Calu3 (cell line): ENCODE measurements at places on chromosomes 7 and 10.

DNA sequence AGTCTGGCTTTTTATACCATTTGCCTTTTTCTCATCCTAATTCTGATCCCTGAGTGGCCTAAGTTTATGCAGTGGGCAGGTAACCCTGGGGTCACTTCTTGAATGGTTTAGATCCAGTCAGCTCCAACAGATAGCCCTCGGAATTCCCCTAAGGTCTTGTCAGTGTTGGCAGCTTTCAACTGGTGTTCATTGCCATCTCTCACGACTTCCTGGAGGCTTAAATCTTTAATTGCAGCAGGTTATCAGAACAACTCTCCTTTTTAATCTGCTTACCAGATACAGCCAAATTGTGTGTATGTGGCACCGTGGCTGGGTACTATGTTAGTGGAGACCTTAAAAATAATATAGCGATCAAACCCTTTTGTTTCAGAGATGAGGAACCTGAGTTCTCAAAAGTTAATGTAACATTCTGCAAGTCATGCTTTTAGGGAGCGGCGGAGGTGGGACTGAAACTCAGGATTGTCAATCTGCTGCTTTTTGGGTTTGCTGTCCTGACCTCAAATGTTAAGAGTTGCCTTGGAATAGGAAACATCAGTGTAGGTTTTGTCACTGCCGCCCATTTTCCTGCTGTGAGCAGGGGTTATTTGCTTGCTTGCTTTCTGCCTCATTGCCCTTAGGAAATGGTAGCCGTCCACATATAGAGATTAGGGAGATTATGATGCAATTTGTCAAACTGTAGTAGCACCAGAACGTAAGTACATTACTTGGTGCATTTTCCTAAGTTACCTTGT, 818 bp downstream of the DLD start:
- no peaks in the 10 kb centered on the region for H3K27me3 ChIP-seq
- peak overlapping the region; percentile 91 for H3K4me3 ChIP-seq
- H3K27ac ChIP-seq: peak overlapping the region; percentile 97
- peaks cover 31% of the 10 kb centered on the region for H3K36me3 ChIP-seq
- H3K4me1 ChIP-seq: peaks cover 10% of the 10 kb centered on the region

DNA sequence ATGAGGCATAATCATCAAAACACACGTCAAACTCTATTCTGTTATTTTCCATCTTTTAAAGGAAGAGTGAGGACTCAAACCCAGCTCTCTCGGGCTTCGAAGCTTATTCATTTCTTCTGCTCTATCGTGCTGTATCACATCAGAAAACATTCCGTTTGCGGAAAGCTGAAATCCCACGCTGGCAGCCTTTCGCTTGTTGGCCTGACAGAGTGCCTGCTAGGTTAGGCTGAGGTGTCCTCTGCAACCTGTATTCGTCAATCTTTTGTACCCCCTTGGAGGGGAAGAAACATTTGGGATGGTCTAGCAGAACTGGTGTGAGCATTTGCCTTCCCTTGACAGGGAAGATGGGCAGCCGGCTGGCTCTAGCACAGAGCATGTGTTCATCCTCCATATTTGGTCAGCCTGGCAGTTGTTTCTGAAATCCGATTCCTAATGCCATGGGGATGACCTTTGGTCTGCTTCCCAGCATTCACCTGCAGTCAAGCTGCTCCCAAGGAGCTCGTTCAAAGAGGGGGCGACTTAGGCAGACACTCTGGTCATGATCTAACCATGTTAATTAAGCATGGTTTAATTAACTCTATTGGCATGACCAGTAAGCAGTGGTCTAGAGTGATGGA, 55.2 kb downstream of the TACC2 start:
- no peak overlapping the region for H3K27ac ChIP-seq
- H3K4me1 ChIP-seq: peaks cover 7% of the 10 kb centered on the region
- DNase-seq: no peak
- no peaks in the 10 kb centered on the region for H3K27me3 ChIP-seq
- H3K4me3 ChIP-seq: no peak overlapping the region
- H3K36me3 ChIP-seq: no peaks in the 10 kb centered on the region

GRCh38 chr10:131050162-131050766, 261.3 kb downstream of the TCERG1L start:
- H3K36me3 ChIP-seq: peaks cover 3% of the 10 kb centered on the region
- no peak overlapping the region for H3K27ac ChIP-seq
- no peaks in the 10 kb centered on the region for H3K27me3 ChIP-seq
- H3K4me1 ChIP-seq: no peaks in the 10 kb centered on the region

- no peaks in the 10 kb centered on the region for H3K27me3 ChIP-seq
- H3K4me3 ChIP-seq: no peak overlapping the region
- peaks cover 6% of the 10 kb centered on the region for H3K36me3 ChIP-seq
- no peak overlapping the region for H3K27ac ChIP-seq
- no peak for DNase-seq
- peaks cover 21% of the 10 kb centered on the region for H3K4me1 ChIP-seq
Measured at GRCh38 chr10:112986544-112987190, 36.6 kb downstream of the TCF7L2 start.
